ENCODE measurements at places on chromosomes 7 and 10. TPM values are rescaled to one million over a fixed set of nuclear protein-coding genes. Genes with fewer than 3 reads are reported as not detected.

CREB5 gene
- total RNA-seq = 0.89 TPM

SLC26A5 gene
- 0.58 TPM for total RNA-seq

DNA sequence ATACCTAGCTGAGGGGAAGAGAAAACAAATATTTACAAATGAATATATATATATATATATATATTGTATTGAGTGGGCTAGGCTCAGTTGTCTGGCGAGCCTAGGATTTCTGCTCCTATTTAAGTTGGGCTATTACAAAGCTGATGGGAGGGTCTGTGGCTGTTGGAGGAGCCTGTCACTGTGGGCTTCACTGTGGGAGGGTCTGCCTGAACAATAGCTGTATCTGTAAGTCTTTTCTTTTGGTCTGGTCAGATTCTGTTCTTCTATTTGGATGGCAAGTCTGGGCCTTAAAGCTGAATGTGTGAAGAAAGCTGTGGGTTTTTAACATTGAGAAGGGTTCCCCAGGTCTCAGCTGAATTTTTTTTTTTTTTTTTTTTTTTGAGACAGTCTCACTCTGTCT is 220.6 kb upstream of the LYZL1 start:
- DNase-seq = no peak

DNA sequence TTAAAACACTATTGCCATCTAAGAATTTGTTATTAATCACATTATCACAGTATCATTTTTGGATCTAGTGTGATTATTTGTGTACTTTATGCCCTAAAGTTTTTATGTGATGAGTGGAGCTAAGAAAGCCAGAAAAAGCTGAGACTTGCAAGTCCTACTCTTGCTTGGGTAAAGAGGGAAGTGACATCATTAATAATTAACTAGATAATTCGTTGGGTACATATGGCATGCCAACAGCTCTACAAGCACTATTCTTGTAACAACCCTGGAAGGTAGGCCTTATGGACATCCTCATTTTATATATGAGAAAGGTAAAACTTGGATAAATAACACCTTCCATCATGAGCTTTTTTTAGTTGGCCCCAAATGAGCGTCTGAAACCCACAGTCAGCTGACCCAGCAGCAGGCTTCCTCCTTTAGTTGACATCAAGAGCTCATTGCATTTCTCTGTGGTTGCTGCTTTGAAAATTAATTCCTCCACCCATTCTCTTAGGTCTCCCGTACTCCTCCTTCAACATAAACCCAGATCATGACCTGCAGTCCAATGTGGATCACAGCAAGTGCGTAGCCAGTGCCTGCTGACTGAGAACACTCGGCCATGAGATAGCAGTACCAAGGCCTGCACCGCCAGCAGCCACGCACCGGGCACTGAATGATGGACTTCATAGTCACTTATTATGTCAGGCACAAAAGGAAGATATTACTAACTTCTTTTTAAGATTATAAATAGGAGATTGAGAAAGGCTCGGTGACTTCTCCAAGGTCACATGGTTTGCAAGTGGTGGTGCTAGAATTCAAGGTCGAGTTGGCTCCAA is 292.0 kb upstream of the AOAH start:
- no peak for DNase-seq

DNA sequence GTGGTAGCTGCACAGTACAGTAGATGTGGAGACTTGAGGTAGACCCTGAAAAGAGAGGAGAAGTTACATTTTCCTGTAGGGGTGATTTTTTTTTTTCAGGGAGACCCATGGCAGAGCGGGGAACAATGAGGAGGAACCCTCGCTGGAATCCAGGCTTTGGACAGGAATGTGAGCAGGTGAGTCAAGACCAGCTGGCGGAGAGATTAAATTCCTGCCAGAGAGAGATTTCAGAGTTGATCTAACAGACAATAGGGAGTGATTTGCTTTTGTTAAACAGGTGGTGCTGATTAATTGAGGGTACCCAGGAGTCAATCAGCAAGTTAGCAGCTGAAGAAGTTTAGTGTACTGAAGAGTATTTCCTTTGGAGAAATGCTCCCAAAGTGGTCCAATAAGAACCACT is 41.6 kb upstream of the MINDY3 start:
- no peak for DNase-seq

- DNase-seq = no peak
Measured at GRCh38 chr7:2010551-2011265, 222.0 kb downstream of the MAD1L1 start.

- DNase-seq = no peak
Measured at GRCh38 chr10:32629910-32630309, 184.0 kb downstream of the CCDC7 start.

All from stomach (tissue), 19 donors.